NCI-H1417 treated with DMSO at 0.1 percent for 48 hours (cell line): ENCODE measurements at places on chromosomes 16 and 17.

DNA sequence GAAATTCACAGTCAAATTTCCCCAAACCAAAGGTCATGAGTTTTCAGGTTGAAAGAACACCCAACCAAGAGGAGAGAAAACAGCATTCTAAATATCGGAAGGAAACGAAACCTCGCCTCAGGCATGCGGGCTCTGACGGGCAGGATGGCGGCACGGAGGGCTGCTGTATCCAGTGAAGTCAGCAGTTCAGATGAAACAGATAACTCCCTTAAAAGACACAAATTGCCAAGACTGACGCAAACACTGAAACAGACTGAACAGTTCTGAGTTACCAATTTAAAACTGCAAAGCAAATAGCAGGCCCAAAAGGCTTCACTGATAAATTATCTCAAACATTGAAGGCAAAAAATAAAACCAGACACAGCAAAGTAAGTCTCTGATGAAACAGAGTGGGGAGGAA is 20.6 kb upstream of the CDH15 start:
- no peak for DNase-seq

- no peak for DNase-seq
Observed at GRCh38 chr16:10558746-10559641, 21.4 kb downstream of the EMP2 start.

DNA sequence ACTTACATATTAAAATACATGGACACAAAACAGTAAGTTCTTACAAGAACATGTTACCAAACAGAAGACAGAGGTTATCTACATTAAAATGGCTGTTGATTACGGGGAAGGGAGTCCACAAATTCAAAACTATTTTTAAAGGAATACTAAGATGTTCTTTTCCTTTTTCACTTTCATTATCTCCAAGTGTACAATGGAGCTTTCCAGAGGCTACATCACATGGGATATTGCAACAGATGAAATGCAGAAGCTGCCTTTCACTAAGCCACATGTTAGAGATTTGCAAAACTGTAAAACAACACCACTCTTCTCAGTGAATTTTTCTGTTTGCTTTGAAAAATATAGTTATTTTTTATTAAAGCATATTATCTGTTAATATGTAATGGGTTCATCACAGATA is 53.6 kb downstream of the XPO6 start:
- no peak for DNase-seq

DNA sequence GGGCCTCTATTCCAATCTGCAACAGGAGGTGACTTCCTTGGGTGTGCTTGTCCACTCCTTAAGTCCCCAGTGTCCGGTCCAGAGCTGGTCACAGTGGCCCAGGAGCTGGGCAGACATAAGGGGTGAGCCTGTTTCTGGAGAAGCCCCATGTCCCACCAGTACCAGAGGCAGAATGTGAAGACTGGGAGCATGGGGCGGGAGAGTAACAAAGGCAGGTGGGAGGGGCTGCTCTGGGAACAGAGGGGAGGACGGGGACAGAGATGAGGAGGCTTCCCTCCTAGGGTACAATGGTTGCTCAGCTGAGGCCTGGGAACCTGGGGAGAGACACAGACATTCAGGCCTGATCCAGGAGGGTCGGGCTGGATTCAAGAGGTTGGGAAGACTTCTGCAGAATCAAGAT is 323.3 kb upstream of the TNRC6C start:
- no peak for DNase-seq

- DNase-seq: no peak
Observed at GRCh38 chr16:77059446-77059845, 131.5 kb upstream of the MON1B start.

DNA sequence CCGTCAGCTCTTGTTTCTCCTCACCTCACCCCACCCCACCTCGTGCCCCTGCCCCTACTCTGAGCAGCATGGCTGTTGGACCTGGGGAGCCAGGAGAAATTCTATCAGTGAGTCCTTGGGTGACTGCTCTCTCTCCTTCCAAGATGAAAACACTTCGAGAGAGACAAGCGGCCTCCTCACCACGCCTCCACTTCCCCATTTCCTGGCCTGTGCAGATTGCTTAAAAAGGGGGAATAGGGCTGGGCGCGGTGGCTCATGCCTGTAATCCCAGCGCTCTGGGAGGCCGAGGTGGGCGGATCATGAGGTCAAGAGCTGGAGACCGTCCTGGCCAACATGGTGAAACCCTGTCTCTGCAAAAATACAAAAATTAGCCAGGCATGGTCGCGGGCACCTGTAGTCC is 9.5 kb downstream of the DLX4 start:
- no peak for DNase-seq

GRCh38 chr17:61302953-61303816 is 96.5 kb upstream of the TBX2 start:
- no peak for DNase-seq

DNA sequence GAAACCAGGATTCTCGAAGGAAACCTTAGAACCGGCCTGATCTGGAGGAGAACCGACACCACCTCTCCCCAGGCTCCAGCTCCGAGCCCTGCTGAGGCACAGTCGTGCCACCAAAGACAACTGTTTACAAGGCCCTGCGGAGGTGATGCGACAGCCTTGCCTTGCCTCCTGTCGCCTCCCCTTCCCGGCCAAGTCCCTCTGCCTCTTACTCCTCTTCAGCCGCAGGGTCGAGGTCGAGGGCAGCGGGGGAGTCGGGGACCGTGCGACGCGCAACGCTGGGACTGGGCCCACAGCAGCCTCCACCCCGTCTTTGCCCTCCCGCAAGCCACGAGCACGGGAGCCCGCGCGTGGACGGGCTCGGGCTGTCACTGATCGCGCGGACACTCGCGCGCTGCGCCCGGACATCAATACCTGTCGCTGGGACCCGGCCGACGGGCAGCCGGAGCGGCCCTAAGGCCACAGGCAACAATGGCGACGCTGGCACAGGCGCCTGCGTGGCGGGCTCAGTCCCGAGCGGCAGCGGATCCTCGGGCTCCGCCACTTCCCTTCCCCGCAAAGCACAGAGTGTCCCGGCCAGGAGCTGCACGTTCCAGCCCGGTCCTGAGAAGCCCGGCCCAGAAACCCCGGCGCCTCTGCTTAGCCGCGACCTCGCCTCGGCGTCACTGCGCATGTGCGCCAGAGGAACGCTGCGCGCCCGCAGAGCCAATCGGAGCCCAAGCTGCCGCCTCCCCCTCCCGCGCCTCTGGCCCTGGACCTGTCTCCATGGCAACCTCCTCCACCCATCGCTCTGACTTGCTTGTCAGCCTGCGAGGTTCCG is at the start of gene ZNF287:
Gene ZNF287 (minus strand): TSS at position 664 of the 817 bp plus-strand sequence. CDS start 1,473 bp downstream, outside the sequence.
- peak; percentile 34 for DNase-seq

DNA sequence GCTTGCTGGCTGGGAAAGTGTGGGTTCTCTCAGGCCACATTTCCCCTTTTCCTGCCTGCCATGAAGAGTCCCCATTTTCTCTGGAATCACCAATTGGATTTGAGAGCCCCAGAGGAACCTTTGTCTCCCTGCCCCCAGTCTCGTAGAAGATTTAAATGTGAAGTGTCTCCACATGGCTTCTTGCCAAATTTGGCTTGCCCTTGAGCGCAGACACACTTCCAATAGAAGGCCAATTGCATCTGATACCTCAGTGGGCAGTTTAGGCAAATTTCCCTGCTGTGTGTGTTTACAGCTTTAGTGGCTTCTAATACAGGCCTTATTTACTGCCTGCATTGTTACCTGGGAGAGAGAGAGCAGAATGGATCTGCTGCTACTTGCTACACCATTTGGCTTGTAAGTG is 29.7 kb downstream of the CDK5R1 start:
- DNase-seq: peak; percentile 67

GRCh38 chr16:81586417-81586816 is 141.8 kb downstream of the CMIP start:
- no peak for DNase-seq

DNA sequence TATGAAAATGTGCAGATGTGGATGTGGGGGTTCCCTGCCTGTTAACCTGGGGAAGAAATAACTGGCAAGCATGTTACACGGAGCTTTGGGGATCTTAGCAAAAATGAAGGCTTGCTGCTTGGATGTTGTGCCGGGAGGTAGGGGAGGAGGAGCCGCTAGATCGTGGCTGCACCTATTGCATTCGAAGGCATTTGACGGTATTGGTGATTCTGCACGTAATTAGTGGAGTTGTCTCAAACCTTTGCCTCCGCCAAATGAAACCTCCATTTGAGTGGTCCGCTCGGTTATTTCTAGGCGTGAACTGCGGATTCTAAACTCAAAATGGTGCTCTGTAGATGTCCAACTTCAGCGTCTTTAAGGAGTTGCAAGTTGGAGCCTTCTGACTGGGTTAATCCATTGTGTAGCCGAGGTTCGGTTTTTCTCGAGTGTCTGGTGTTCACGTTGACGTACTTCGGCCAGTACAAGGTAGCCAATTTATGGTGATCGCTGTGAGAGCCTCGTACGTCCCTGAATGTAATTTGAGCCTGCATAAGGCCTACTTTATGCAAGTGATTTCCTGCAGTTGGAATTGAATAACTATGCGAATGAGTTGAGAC is 1.5 kb downstream of the TNRC6C start:
- no peak for DNase-seq

GRCh38 chr16:27639561-27640276 is 89.8 kb downstream of the KATNIP start:
- no peak for DNase-seq

GRCh38 chr16:22023505-22023904 is 15.6 kb downstream of the MOSMO start:
- no peak for DNase-seq

- DNase-seq: no peak
Observed at GRCh38 chr16:18047761-18048160, 288.8 kb downstream of the NPIPA8 start.

- DNase-seq: no peak
Observed at GRCh38 chr17:79191270-79191934, 116.8 kb downstream of the ENGASE start.

- DNase-seq: no peak
Observed at GRCh38 chr17:63476854-63477479, at the start of gene ACE. Gene ACE, plus strand, starts transcription at chr17:63477061. Its CDS starts 34 bp downstream, at chr17:63477095.

DNA sequence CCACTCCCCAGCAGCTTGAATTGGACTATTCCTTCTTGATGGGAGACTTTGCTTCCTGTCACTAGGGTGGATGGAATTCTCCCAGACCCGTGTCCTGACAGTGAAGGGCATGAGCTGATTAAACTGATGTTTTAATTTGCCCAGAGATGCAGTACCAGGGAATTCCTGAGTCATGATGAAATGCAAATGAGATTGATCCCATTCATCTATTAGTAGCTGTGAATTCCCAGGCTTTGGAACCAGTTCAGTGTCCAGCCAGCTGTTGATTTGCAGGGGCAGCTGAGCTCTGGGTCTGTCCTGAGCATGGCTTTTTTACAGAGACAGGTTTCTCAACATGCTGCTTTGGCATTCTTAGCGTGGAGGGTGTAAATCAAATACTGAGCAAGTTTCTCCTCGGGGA is 157.9 kb downstream of the PITPNC1 start:
- DNase-seq: no peak

GRCh38 chr17:21774263-21774662 is 81.9 kb downstream of the KCNJ18 start:
- no peak for DNase-seq

DNA sequence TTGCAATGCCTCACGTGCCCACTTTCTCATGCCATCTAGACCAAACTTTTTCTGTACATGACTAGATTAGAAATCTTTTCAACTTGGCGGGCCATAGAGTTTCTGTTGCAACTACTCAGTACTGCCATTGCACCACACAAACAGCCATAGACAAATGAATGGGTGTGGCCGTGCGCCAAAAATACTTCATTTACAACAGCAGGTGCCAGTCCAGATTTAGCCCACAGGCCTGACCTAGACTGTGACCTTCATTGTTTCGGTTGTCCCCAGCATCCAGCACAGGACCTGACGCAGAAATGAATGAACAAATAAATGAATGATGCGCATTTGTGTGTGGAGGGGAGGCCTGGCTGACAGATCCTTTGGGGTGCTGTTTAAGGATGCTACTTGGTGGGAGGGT is 14.3 kb upstream of the PDK2 start:
- no peak for DNase-seq

GRCh38 chr17:78364436-78365281 is 4.8 kb upstream of the SOCS3 start:
- DNase-seq: no peak

- no peak for DNase-seq
Observed at GRCh38 chr17:79650861-79651260, 40.0 kb upstream of the RBFOX3 start.

DNA sequence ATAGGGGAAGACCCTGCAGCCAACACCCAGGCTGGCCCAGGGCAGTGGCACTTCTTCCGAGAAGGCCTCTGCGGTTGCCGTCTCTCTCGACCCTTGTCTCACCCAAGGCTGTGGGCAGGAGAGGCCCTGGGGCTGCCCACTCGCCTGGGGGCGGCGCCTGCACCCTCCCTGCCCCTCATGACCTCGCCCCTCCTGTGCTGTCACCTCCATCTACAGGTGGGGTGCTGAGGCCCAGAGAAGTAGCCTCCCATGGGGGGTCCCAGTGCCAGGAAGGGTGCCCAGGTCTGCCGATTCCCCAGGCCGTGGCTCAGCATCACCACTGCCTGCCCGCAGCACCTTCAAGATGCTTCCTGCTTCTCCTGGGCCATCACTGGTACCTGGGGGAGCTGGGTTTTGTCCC is 992 bp downstream of the NLRC3 start:
- DNase-seq: no peak

GRCh38 chr16:89067677-89068443 is 25.8 kb upstream of the ACSF3 start:
- DNase-seq: no peak

DNA sequence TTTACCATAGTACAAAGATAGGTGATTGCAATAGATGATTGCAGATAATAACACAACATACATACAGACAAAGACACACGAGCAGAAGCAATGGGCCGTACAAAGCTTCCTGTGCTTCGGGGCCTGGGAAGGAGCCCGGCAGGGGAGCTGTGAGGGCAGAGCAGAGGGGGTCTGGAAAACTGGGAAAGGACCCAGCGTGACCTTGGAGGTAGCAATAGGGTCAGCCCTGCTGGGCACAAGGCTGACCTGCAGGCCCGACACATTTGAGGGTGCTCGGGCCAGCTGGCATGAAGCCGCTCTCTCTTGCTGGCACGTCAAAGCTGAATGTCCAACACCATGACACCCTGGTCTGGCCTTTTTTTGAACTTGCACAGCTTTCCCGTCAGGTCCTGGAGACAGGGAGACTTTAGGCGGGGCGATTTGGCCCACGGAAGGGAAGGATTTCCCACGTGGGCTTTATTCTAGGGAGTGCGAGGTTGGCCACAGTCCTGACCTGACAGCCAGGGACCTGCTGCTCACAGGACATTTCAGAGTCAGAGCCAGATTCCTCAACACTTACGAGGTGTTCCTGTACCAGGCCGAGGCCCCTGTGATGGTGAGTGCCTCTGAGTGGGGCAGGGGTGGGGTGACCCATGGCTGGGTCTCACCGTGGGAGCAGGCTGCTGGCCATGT is 83.2 kb downstream of the NTN1 start:
- no peak for DNase-seq

GRCh38 chr16:67967183-67967957 is 1.1 kb downstream of the SLC12A4 start:
- no peak for DNase-seq

GRCh38 chr16:89481356-89481955 is 8.9 kb downstream of the ANKRD11 start:
- DNase-seq: no peak
